ENCODE measurements at places on chromosomes 5 and 9.

GRCh38 chr5:39555788-39556187 is 131.0 kb upstream of the DAB2 start:
- DNase-seq: no peak

GRCh38 chr9:82934949-82935348 is 128.0 kb downstream of the RASEF start:
- no peak for DNase-seq

GRCh38 chr5:12837592-12837991 is 933.3 kb upstream of the CTNND2 start:
- no peak for DNase-seq

GRCh38 chr9:35811381-35812024 is 559 bp downstream of the SPAG8 start:
- no peak for DNase-seq

DNA sequence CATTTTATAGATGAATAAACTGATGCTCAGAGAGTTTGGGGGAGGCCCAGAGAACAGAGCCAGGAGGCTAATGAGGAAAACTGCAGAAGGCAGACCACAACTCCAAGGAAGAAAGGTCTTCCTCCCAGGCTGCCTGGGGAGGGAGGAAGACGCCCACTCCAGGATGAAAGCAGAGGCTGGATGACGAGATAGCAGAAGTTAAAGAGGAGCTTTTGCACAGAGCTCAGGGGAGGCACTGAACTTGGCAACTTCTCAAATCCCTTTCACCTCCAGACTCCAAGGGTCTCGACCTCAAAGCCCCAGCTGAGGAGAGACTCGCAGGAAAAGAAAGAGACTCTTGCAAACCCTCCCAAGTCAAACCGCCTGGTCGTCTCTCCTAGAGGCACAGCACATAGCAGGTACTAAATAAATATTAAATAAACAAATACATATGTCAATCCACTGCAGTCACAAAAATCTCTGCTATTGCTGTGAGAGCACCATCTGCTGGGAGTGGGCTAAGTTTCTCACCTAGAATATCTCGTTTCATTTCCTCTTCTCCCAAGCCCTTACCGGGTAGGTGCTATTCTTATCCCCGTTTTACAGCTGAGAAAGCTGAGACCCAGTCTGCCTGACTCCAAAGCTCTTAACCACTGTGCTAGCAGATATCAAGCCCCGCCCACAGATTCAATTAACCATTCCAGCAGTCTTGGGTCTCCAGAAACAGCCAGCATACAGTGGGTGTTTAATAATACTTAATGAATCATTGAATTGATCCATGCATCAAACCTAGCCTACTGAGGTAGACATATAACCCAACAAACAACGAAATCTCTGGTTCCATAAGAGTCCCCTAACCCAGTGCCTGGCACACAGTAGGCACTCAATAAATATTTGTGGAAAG is 97.8 kb upstream of the HAND1 start:
- DNase-seq: no peak

DNA sequence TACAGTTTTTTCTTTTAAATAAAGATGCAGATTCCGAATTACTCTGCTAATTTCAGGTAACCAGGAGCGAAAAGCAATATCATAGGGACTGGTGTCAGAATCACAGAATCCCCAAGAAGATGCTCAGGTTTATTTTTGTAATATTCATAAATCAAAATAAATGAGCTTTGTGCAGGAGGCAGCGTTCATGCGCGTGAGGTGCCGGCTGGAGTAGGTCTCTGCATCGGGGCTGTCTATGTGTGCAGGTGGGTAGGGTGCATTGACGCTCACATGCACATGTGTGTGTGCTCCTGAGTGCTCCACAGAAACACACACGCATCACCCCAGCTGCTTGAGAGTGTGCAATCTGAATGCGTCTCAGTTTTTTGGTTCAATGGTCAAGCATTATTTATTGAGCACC is 226.4 kb downstream of the PBX3 start:
- DNase-seq: no peak

DNA sequence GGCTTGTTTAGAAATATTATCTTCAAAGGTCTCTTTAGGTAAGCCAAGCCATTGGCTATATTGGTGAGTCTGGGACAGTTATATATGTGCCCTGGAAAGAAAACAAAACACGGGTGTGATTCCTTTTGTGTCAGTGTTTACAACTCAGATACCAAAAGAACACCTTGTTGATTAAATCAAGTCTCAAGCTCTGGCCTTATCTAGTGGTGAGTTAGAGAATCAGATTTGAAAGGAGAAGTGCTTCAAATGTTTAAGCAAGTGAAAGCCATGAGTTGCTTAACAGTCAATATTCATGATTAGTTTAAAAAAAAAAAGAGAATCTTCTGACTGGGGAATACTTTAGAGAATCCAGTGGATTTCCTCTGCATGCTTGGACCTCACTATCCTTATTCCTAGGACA is 68.3 kb downstream of the IQGAP2 start:
- DNase-seq: no peak

GRCh38 chr5:139757727-139758509 is 37.7 kb upstream of the PSD2 start:
- DNase-seq: no peak

GRCh38 chr9:122297512-122297911 is 32.8 kb downstream of the MRRF start:
- DNase-seq: no peak

DNA sequence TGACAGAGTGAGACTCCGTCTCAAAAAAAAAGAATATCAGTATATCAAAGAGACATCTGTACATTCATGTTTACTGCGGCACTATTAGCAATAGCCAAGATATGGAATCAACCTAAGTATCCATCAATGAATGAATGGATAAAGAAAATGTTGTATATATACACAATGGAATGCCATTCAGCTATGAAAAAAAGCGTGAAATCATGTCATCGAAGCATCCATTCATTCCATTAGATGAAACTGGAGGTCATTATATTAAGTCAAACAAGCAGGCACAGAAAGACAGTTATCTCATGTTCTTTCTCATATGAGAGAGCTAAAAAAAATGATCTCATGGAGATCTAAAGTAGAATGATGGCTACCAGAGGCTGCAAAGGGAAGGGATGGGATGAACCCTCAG is 180.9 kb upstream of the TLX3 start:
- no peak for DNase-seq

DNA sequence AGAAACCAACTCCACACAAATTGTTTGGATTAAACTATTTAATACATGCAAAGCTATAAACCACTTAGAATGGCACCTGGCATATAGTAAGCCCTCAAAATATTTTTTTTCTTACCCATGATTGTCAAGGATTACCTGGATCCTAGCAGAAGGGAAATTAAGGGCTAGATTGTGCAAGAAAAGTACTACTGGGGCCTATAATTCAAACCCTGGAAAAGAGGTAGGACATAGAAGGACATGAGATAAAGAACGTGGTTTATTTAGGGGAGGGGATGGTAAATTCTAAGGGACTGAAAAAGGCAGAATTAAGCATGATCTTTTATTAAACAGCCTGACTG is 14.9 kb upstream of the ARL15 start:
- DNase-seq: no peak

- no peak for DNase-seq
Observed at GRCh38 chr9:129160712-129161533, 17.1 kb downstream of the IER5L start.

DNA sequence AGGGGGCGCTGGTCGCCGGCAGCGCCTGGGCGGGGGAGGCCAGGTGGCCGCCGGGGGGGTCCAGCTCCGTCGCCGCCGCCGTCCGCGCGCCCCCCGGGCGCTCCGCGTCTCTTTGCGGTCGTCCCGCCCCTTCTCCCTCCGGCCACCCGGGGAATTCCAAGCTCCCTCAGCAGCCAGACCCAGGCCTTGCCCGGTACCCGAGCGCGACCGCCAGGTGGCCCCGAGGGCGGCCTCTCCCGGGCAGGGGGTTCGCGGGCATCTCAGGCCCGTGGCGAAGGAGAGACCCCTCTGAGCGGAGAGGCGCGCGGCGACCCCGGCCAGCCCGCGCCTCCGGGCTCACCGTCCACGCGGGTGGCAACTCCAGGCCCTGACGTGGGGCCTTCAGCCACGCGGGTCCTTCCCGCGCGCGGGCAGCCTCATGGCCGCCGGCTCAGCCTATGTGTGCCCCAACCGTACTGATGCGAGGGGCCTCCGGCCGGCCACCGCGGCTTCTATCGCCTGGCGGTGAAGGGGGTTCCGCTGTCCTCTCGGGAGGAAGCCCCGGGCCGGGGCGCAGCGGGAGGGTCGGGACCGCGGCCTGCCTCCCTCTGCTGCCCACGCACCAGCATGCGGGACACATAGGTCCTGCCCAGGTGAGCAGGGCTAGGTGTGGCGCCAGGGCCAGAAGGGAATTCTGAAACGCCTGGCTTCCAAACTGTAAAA is 529 bp upstream of the NRARP start:
- no peak for DNase-seq

All from stimulated activated CD8-positive, alpha-beta memory T cell treated with anti-CD3 and anti-CD28 coated beads, Interleukin-15, amount 100 ng/mL, for 4 hours (primary cell).